ENCODE measurements at places on chromosomes 5 and 9. TPM values are rescaled to one million over a fixed set of nuclear protein-coding genes. Genes with fewer than 3 reads are reported as not detected.

Gene ENTPD8
- 0.66 TPM for polyA plus RNA-seq

Gene KIF27
- polyA plus RNA-seq: 1.2 TPM

Gene TICAM2
- polyA plus RNA-seq: 3.0 TPM

Gene HMMR
- polyA plus RNA-seq: 0.19 TPM

Gene TGFBI
- polyA plus RNA-seq: 10.9 TPM

Gene KIF4B
- not detected for polyA plus RNA-seq

Gene CARTPT
- 0.34 TPM for polyA plus RNA-seq

Gene ANKRD20A1
- 0.72 TPM for polyA plus RNA-seq

Gene SPATA9
- polyA plus RNA-seq: 0.59 TPM

Gene TPPP
- 3.1 TPM for polyA plus RNA-seq

Gene RNF208
- polyA plus RNA-seq: 2.8 TPM

Measured in adipose tissue (tissue), 3 donors.